CD4-positive, alpha-beta T cell treated with Interleukin-4 for 1 hour (primary cell): ENCODE measurements at places on chromosomes 12 and 14.

- no peak for DNase-seq
Observed at GRCh38 chr12:2553388-2554126, 241.2 kb upstream of the FKBP4 start.

- DNase-seq = no peak
Observed at GRCh38 chr14:59484639-59485175, 390 bp downstream of the JKAMP start.

DNA sequence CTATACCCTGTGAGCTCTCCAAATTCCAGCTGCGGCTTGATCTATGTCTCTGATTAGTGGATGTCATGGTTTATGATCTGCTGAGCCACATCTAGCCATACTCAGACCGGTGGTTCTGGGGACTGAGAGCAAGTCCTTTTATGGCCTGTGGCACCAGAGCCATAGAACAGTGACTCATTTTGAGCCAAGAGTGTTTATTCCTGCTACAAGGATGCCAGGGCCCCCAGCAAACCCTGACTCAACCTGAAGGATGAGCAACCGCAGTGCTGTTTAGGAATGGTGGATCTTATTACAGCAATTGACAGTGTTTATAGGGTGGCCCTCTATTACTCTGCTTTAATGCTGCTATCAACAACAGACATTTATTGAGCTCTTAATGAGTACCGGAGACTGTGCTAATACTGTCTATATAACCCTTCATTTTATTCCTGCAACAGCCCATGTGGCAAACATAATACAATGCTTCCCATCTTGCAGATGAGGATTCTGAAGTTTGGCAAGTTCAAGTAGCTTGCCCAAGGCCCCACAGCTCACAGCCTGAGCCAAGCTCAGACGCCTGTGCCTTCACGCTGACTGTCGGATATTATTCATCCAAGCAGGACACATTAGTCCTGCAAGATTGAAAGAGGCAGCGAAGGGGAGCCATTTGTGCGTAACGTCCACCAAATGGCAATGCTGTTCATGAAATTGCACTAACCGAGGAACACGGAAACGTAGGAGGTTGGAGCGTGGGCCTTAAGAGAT is 273.6 kb upstream of the PWP1 start:
- DNase-seq = no peak

DNA sequence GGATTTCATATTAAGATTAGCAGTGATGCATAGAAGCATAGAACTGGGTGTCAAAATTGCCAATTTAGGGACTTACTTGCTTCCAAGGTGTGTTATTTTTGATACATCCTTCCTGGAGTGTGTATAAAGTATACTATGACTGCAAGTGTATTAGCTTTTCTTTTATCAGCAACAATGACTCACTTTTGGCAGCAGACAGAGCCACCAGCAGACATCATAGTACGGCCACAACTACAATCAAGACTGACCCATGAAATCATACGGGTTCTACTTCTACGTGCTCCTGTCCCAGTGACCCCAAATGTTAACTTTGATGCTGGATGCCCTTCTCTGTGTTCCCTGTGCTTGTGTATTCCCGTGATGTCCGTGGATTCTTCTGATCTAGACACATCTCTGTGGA is 443.9 kb downstream of the TMEM132D start:
- DNase-seq = no peak

GRCh38 chr14:81849714-81850113 is 316.1 kb upstream of the SEL1L start:
- DNase-seq = no peak

- DNase-seq = no peak
Observed at GRCh38 chr12:13744561-13744960, 236.8 kb downstream of the GRIN2B start.

DNA sequence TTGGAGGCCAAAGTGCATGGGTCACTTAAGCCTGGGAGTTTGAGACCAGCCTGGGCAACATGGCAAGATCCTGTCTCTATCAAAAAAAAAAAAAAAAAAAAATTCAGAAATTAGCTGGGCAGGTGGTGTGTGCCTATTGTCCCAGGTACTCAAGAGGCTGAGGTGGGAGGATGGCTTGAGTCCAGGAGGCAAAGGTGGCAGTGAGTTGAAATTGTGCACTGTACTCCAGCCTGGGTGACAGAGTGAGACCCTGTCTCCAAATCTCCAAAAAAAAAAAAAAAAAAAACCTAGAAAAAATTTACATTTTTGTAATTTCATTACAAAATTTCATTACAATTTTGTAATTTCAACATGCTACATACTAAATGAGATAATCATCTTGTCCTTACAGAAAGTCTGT is 42.7 kb downstream of the SYNE2 start:
- no peak for DNase-seq
